Stimulated activated CD4-positive, alpha-beta T cell treated with anti-CD3 and anti-CD28 coated beads, Interleukin-4, amount 100 ng/mL, for 48 hours (primary cell): ENCODE measurements at places on chromosomes 13 and 19.

GRCh38 chr19:35868172-35868822 lies at the start of gene APLP1:
Gene APLP1 (plus strand): TSS chr19:35868574. CDS start chr19:35868637, 63 bp downstream.
- DNase-seq = peak; percentile 57

GRCh38 chr19:37594304-37594981 lies at the start of the genes ZNF540 and ZNF571:
Gene ZNF540 (plus strand): TSS chr19:37594876. CDS start chr19:37598448, 3,572 bp downstream.
Gene ZNF571 (minus strand): TSS chr19:37594792. CDS start chr19:37586676, 8,116 bp downstream.
- DNase-seq = peak; percentile 93

GRCh38 chr19:23394511-23394910 lies 760 bp downstream of the ZNF91 start:
- DNase-seq = no peak

- no peak for DNase-seq
Measured at GRCh38 chr13:23987331-23987894, 90.1 kb upstream of the C1QTNF9B start.

- no peak for DNase-seq
Measured at GRCh38 chr13:41944229-41944628, 16.7 kb downstream of the VWA8 start.

GRCh38 chr19:42250666-42251531 lies 4.0 kb downstream of the ERF start:
- no peak for DNase-seq

DNA sequence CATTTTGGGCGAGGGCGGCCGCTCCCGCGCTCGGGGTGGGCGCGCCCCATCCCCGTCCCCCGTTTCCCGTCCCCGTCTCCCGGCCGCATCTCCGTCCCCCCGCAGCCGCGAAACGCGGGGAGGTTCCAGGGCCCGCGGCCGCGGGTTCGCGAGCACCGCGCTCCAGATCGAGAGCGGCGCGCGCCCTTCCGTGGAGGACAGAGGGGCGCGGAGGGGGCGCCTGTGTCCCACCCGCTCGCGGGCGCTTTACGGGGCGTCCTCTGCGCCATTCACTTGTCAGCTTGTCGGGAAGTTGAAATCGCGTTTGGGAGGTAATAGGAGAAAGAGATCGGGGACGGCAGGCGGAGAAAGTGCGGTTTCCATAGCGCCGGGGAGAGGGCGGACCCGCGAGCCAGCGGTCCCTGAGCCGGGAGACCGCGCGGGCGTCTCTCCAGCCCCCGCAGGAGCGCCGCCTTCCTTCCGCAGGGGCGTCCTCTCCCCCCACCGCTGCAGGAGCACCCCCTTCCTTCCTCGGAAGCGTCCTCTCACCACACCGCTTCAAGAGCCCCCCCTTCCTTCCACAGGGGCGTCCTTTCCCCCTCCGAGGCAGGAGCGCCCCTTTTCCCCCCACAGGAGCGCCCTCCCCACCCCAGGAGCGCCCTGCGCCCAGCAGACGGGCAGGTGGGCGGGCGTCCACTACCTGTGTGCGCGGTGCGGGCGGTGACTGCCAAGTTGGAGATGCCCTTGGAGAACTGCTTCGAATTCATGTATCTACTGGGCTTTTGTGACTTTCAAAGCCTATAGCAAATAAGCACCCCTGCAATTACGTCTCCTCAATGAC lies 962 bp upstream of the IRS2 start:
- no peak for DNase-seq

GRCh38 chr13:103878891-103879605 lies 812.8 kb upstream of the SLC10A2 start:
- DNase-seq = no peak

- no peak for DNase-seq
Measured at GRCh38 chr19:10191347-10191746, 3.4 kb downstream of the DNMT1 start.

- no peak for DNase-seq
Measured at GRCh38 chr13:50370303-50370950, 355.2 kb downstream of the KCNRG start.

- no peak for DNase-seq
Measured at GRCh38 chr13:89034015-89034414, 1362.8 kb downstream of the SLITRK5 start.

- DNase-seq = no peak
Measured at GRCh38 chr19:11931513-11931912, 6.6 kb downstream of the ZNF700 start.

DNA sequence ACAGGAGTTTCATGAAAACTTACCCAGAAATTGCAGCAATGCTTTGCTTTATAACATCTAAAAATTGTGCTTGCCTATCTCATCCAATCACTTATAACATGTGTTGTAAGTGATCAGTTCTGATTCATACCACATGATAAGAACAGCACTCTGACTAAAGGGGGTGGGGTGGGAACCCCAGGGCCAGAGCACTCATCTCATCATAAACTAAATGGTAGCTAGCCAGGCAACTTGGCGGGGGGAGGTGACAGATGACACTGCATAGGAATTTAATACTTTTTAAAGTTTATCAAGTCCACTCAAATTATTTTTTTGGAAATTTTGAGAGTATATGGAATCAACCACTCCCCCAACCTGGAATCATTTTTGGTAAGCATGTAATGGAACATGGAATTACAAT lies 42.1 kb downstream of the FOXO1 start:
- peak; percentile 44 for DNase-seq

DNA sequence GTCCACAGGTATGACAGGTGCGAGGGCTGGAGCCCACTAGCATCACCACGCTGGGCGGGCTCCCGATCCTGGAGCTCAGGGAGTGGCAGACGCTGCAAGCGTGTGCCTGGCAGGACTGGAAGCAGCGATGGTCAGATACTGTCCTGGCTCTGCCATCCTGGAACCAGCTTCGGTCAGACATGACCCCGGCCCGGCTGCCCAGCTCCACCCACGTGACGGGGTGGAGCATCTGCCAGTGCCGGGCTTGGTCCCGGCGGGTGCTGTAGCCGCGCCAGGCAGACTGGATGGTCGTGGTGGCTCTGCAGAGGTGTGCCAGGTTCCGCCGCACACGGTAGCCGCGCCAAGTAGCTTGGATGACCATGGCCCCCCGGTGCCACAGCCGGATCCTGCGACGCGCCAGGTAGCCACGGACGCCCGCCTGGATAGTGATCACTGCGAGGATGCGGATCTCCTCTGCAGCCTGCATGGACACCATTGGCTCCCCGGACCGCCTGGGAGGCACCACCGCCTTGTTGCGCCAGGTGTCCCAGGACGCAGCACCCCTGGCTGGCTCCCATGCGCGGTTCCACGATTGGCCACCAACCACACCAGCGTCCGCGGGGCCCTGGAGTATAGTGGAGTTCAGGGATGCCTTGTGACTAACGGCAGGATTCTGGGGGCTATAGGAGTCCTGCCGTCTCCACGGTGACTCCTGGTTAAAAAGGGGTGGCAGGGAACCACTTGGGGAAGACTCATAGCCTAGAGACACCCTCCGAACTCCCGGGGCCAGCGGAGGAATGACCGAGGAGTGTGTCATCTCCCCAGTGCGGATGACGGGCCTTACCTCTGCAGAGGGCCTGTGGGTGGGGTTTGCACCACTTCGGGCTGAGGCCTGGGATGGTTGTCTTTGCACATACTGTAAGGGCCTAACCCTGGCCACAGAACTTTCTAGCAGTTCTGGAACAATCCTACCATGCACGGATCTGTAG lies 16.5 kb downstream of the IQCN start:
- DNase-seq = no peak

GRCh38 chr13:114012921-114013320 lies 39.0 kb upstream of the C13orf46 start:
- no peak for DNase-seq

DNA sequence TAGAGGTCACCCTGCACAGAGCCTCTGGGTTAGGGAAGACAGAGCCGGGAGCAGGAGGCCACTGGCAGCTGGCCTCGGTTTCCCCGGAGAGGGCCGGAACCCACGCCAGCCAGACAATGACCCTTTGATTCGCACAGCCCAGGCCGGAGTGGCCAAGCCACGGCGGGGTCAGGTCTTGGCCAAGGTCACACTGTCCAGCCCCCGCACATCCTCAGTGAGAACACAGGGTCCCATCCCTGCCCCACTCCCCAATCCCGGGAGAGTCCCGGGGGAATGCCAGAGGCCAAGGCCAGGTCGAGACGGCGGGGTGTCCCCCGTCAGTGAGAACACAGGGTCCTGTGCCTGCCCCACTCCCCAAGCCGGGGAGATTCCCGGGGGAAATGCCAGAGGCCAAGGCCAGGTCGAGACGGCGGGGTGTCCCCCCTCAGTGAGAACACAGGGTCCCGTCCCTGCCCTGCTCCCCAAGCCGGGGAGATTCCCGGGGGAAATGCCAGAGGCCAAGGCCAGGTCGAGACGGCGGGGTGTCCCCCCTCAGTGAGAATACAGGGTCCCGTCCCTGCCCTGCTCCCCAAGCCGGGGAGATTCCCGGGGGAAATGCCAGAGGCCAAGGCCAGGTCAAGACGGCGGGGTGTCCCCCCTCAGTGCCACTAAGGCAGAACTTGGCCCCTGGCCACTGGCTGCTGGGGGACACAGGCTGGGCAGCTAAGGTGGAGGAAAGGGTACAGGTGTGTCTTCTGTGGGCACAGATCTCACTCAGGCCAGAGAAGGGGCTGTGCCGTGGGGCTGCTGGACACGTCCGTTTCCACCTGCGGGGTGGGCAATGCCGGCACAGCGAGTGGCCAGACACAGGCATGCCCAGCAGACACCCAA lies 1.7 kb upstream of the FSTL3 start:
- no peak for DNase-seq

DNA sequence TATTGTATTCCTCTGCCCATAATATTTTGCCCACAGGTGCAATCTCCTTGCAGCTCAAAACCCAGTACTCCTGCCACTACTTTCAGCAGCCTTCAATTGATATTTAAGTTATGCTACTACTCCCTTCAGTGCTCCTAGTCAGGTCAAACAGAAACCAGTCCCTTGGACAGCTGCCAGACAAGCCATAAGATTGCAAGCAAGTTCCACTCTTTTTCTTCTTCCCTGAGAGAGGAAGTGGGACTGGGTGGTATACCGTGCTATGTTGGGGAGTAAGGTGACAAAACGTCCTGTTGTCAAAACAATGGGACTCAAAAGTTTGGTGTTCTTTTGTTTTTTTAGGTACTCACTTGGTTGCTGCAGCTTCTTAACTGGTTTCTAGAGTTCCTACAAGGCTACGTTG lies 63.1 kb upstream of the FRY start:
- no peak for DNase-seq

DNA sequence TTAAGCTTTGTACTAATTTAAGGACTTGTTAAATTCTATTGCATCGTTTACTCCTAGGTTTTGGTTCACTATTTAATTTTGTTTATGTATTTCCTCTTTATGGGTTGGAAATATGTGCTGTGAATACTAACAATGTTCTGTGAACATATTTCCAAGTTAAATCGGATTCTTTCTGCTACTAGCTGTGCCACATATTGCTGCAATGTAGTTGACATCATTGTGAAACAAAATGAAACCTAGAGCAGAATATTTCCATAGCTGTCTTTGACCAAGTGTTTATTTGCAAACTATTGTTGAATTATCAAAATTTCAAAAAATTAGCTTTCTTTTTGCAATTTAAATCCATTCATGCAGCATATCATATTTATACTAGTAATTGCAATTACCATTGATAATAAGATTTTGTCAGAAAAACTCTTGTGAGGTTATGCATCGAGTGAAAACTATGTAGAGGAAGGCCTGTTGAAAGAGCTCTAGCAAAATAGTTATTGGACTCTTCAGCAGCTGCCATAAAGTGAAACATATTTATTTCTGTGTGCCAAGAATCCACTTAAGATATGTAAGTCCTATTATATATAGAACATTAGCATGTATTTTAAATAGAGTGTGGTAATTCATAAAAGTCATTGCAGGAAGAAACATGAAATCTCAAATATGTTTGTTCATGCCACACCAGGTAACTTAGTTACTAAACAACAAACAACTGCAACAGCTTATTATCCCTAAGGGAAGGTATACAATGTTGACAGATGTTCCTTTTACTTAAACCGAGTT lies 575.1 kb downstream of the SLITRK6 start:
- DNase-seq = no peak

- no peak for DNase-seq
Measured at GRCh38 chr13:51966186-51966585, 45.1 kb downstream of the ATP7B start.

- no peak for DNase-seq
Measured at GRCh38 chr13:20669162-20669561, 34.3 kb upstream of the IL17D start.

DNA sequence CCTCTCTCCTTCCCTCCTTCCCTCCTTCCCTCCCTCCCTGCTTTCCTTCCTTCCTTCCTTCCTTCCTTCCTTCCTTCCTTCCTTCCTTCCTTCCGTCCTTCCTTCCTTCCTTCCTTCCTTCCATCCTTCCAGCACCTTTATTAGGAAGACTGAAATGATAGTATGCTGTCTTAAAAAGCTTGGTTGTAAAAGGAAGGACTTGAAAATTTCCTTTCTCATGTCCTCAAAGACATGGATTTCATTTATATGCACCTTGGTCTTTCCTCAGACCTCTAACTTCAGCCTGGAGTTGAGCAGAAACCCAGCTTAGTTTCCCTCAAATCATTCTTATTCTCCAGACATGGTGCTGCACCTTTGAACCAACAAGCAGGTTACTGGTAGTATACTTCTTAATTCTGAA lies 141.7 kb downstream of the GPC6 start:
- DNase-seq = no peak

GRCh38 chr13:34076943-34077703 lies 259.2 kb downstream of the RFC3 start:
- no peak for DNase-seq

GRCh38 chr13:43963726-43964125 lies 84.0 kb downstream of the LACC1 start:
- DNase-seq = no peak

DNA sequence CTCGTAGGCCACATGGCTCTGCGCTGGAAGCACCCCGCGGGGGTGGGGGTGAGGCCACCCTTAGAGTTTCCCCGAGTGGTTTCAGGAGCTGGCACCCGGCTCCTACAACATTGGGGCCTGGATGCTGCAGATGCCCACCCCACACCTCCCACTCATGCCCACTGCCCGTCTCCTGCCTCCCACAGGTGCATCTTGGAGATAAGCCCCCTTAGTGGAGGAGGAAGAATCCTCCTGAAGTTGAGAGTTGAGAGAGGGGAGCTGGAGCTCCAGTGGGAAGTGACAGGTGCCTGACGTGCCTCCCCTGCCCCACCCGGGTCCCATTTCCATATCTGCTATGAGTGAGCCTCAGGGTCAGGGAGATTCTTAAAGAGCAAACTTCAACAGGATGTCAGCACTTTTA lies 341.3 kb downstream of the TEX29 start:
- DNase-seq = no peak

- no peak for DNase-seq
Measured at GRCh38 chr19:34579281-34580054, 97.5 kb downstream of the SCGB2B2 start.

GRCh38 chr19:54279406-54279962 lies 1.4 kb downstream of the LILRB2 start:
- no peak for DNase-seq

GRCh38 chr13:61486496-61486895 lies 70.8 kb upstream of the PCDH20 start:
- no peak for DNase-seq

DNA sequence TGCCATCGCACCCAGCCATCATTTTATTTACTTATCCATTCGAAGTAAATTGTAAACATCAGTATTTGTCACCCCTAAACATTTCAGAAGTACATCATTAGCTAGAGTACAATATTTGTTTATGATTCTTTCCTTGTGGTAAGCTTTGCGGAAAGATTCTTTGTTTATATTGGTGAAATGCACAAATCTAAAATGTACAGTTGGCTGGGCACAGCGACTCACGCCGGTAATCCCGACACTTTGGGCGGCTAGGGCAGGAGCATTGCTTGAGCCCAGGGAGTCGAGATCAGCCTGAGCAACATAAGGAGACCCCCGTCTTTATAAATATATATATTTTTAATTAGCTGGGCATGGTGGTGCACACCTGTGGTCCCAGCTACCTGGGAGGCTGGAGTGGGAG lies 10.1 kb downstream of the LGALS7B start:
- DNase-seq = no peak
